ENCODE measurements at places on chromosomes 1 and 21.

- no peaks in the 10 kb centered on the region for H3K27me3 ChIP-seq
- ATAC-seq, result peak; percentile 16
- H3K27ac ChIP-seq, result no peak overlapping the region
- H3K4me3 ChIP-seq, result no peak overlapping the region
- H3K36me3 ChIP-seq, result no peaks in the 10 kb centered on the region
- H3K4me1 ChIP-seq, result no peaks in the 10 kb centered on the region
Measured at GRCh38 chr21:41222247-41223068, 54.5 kb downstream of the BACE2 start.

GRCh38 chr1:206513312-206514111 lies 6.2 kb downstream of the RASSF5 start:
- no peak overlapping the region for H3K4me3 ChIP-seq
- ATAC-seq, result peak; percentile 83
- peaks cover 34% of the 10 kb centered on the region for H3K4me1 ChIP-seq
- no peaks in the 10 kb centered on the region for H3K36me3 ChIP-seq

GRCh38 chr21:34526241-34526617 lies 14.2 kb upstream of the KCNE1 start:
- no peak for ATAC-seq
- H3K36me3 ChIP-seq, result peaks cover 14% of the 10 kb centered on the region
- peak overlapping the region; percentile 92 for H3K27ac ChIP-seq
- H3K27me3 ChIP-seq, result no peaks in the 10 kb centered on the region

DNA sequence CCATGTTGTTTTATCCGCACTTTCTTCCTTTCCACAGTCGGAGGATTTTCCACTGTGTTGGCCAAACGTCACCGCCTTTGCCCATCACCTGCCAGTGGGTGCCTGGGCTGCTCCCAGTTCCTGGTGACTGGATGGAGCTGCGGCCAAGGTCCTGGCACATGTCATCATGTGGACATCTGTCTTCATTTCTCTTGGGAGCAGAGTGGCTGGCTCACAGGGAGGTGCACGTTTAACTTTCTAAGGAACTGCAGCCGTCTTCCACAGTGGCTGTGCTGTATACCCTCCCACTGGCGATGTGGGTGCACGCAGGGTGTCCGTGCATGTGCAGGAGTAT lies 19.5 kb upstream of the RNF223 start:
- no peak overlapping the region for H3K4me3 ChIP-seq
- no peak for ATAC-seq
- H3K27me3 ChIP-seq, result no peaks in the 10 kb centered on the region
- H3K27ac ChIP-seq, result no peak overlapping the region
- no peaks in the 10 kb centered on the region for H3K4me1 ChIP-seq

- H3K36me3 ChIP-seq, result no peaks in the 10 kb centered on the region
- H3K4me1 ChIP-seq, result no peaks in the 10 kb centered on the region
- no peak overlapping the region for H3K27ac ChIP-seq
- no peak overlapping the region for H3K4me3 ChIP-seq
- ATAC-seq, result no peak
- H3K27me3 ChIP-seq, result no peaks in the 10 kb centered on the region
Measured at GRCh38 chr1:195962051-195962450, 646.2 kb downstream of the KCNT2 start.

DNA sequence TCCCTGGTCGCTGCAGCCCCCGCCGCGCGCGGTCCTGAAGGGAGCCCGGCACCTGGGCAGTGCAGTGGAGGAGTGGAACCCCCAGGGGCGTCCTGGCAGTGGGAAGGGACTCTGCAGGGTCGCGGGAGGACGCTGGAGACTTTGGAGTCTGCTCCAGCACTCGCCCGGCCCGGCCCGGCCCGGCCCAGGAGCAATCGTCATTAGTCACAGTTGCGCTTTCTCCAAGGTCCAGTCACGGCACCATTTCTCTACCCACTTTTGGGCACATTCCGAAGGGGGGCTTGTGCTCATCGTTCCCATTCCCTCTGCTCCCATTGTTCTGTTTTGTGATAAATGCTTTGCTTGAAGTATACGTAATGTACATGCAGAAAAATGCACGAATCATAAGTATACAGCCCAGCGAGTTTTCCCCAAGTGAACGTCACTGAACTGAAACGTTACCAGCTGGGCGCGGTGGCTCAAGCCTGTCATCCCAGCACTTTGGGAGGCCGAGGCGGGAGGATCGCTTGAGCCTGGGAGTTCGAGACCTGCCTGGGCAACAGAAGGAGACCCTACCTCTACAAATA lies 999 bp downstream of the THAP3 start:
- peak overlapping the region; percentile 91 for H3K27ac ChIP-seq
- peak; percentile 52 for ATAC-seq
- no peaks in the 10 kb centered on the region for H3K36me3 ChIP-seq
- peak overlapping the region; percentile 54 for H3K4me3 ChIP-seq
- peaks cover 77% of the 10 kb centered on the region for H3K4me1 ChIP-seq
- H3K27me3 ChIP-seq, result no peaks in the 10 kb centered on the region

- H3K36me3 ChIP-seq, result no peaks in the 10 kb centered on the region
- no peak for ATAC-seq
- peaks cover 9% of the 10 kb centered on the region for H3K27me3 ChIP-seq
- no peak overlapping the region for H3K27ac ChIP-seq
- no peaks in the 10 kb centered on the region for H3K4me1 ChIP-seq
Measured at GRCh38 chr1:247468481-247469140, 10.7 kb upstream of the OR2B11 start.

- H3K36me3 ChIP-seq, result no peaks in the 10 kb centered on the region
- no peak overlapping the region for H3K4me3 ChIP-seq
- H3K27ac ChIP-seq, result no peak overlapping the region
- ATAC-seq, result no peak
Measured at GRCh38 chr1:175922254-175922881, 179.0 kb upstream of the TNR start.

DNA sequence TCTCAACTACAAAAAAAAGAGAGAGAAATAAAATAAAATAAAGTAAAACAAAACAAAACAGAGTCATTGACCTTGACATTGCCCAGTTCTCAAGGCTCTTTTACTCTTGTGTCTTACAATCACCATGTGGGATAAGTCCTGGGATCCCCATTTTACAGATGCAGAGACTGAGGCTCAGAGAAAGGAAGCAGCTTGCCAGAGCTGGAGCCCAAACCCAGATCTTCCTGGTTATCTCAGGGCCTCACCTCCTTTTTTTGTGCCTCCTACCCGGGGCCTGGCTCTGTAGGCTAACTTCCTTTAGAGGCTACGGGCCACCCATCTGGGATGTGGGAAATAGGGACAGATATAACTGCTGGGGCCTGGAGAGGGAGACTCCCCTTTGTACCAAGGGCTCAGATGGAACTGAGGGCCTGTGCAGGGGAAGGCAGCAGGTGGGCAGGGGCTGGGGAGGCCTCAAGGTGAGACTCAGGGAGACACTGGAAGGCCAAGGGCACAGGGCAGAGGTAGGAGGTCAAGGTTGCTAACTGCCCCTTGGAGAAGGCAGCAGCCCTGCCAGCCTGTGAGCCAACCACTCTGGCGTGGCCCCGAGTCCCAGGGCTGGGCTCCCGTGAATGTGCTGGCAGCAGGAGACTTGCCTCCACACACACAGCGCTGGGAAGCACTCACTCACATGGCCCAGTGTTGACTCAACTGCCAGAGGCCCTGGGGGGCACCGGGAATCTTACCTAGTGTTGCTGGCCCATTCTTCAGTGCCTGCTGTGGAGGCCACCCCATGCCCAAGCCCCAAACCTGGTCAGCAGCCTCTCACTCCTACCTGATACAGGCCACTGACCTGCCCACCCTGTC lies 6.5 kb upstream of the ECE1 start:
- H3K27ac ChIP-seq, result no peak overlapping the region
- no peak for ATAC-seq
- no peak overlapping the region for H3K4me3 ChIP-seq
- H3K4me1 ChIP-seq, result no peaks in the 10 kb centered on the region

GRCh38 chr1:4787551-4787950 lies 133.1 kb downstream of the AJAP1 start:
- H3K4me3 ChIP-seq, result no peak overlapping the region
- no peaks in the 10 kb centered on the region for H3K4me1 ChIP-seq
- no peaks in the 10 kb centered on the region for H3K36me3 ChIP-seq
- peaks cover 21% of the 10 kb centered on the region for H3K27me3 ChIP-seq
- no peak for ATAC-seq

- H3K36me3 ChIP-seq, result no peaks in the 10 kb centered on the region
- peaks cover 28% of the 10 kb centered on the region for H3K4me1 ChIP-seq
- ATAC-seq, result no peak
Measured at GRCh38 chr21:31557421-31558188, 101.9 kb upstream of the SOD1 start.

GRCh38 chr1:61361931-61362330 lies 279.6 kb downstream of the NFIA start:
- H3K27ac ChIP-seq, result no peak overlapping the region
- H3K4me1 ChIP-seq, result no peaks in the 10 kb centered on the region
- no peak for ATAC-seq

- no peaks in the 10 kb centered on the region for H3K4me1 ChIP-seq
- no peak for ATAC-seq
- H3K27me3 ChIP-seq, result no peaks in the 10 kb centered on the region
- H3K36me3 ChIP-seq, result no peaks in the 10 kb centered on the region
Measured at GRCh38 chr1:218514689-218515088, 169.6 kb downstream of the TGFB2 start.
